RCC 7860 (cell line): ENCODE measurements at places on chromosomes 1 and 21.
A peak's percentile ranks its signal among the peaks of the same experiment; 100 is the strongest.

- DNase-seq = no peak
These were observed 17.2 kb downstream of the GNG12 start for GRCh38 chr1:67816095-67816475.

- DNase-seq = no peak
These were observed 10.1 kb downstream of the FMO1 start for GRCh38 chr1:171258429-171258828.

GRCh38 chr1:178643349-178643748 lies 81.7 kb upstream of the RALGPS2 start:
- no peak for DNase-seq

DNA sequence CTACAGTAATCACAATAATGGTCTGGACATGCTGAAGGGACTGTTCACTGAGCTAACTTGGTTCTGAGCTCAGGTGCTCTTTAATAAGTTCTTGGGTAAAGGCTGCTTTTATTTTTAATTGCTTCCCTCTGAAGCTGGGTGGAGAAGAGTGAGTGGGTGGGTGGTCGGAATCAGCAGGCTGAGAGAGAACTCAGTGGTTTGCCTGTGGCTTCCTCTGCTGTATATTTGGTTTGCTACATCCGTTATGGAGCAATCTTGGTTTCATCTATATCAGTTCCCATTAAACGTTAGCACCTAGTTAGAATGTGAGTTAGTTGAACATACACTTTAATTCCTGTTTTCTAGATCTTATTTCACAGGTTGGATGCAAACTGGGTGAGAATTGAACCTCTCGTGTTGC lies 23.3 kb downstream of the CNIH4 start:
- DNase-seq = no peak

GRCh38 chr1:110696818-110697217 lies 22.1 kb upstream of the KCNA3 start:
- no peak for DNase-seq

GRCh38 chr1:178690496-178690895 lies 34.5 kb upstream of the RALGPS2 start:
- no peak for DNase-seq

DNA sequence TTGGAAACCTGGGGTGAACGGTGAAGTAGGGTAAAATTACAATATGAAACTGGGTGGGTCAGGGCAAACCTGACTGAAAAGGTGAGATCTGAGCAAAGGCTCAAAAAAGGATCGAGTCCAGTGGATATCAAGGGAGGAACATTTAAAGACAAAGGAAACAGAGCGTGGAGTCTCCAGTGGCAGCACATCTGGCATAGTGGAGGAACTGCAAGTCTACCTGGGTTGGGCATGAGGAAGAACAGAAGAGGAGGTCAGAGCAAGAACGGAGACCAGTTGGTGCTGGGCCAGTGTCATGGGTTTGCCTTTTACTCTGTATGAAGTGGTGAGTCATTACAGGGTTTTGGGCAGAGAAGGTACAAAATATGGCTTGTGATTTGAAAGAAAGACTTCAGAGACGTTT lies 163.7 kb downstream of the NTPCR start:
- peak; percentile 43 for DNase-seq
